ENCODE measurements at places on chromosomes 3 and 15.
A peak's percentile ranks its signal among the peaks of the same experiment; 100 is the strongest.

- no peak for DNase-seq
Observed at GRCh38 chr3:128588147-128588546, 62.5 kb downstream of the RPN1 start.

DNA sequence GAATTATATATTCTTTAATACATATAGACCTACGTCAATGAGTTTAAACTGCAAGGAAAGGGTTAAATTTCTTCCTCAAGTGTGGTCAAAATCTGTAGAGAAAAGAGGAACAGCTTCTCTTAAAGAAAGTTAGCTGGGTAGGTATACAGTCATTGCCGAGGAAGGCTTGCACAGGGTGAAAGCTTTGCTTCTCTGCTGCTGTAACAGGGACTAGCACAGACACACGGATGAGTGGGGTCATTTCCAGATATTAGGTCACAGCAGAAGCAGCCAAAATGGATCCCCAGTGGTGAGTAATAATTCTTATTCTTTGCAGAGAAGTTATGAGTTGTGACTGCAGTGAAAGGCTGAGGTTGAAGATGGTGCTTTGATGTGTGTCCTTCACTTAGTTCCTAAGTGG is at the start of gene CD86:
Gene CD86, plus strand, starts transcription at position 148 of the 400 bp plus-strand sequence. Its CDS starts 128 bp downstream, at position 276.
- no peak for DNase-seq

DNA sequence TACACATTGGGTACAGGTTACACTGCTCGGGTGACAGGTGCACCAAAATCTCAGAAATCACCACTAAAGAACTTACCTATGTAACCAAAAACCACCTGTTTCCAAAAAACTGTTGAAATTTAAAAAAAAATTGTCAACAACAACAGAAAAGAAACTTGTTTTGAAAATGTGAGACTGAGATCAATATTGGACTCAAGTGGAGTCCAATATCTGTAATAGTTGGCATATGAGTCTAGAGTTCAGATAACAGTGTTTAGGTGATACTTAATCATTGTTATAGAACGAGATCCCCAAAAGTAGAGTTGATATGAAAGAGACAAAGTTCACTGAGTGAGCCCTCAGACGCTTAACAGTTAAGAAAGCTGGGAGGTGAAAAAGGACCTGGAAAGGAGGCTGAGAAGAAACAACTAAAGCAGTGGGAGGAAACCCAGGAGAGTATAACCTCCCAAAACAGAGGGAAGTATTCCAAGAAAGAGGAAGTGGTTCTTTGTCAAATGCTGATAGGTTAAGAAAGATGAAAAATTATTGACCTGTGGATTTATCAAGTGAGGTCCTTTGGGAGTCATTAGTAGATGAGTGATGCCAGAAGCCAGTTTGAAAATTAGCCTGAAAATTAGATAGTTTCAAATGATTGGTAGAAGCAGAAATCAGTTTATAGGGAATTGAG is 388.6 kb upstream of the DPH6 start:
- no peak for DNase-seq

DNA sequence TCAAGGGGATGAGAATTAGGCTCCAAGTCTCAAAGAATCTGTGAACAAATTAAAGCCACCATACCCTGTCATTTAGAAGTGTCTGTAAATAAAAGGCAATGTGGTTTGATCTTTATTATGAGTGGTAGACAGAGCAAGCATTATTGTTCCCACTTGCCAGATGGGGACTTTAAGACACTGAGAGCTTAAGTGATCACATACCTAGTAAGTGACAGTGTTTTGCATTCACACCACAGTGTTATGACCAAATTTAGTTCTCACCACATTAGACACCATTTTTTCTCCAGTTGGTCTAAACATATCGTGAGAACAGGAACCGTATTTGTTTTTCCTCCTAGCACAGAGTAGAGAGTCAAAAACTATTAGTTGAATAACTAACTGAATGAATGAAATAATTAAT is 13.2 kb upstream of the ZBED2 start:
- no peak for DNase-seq

DNA sequence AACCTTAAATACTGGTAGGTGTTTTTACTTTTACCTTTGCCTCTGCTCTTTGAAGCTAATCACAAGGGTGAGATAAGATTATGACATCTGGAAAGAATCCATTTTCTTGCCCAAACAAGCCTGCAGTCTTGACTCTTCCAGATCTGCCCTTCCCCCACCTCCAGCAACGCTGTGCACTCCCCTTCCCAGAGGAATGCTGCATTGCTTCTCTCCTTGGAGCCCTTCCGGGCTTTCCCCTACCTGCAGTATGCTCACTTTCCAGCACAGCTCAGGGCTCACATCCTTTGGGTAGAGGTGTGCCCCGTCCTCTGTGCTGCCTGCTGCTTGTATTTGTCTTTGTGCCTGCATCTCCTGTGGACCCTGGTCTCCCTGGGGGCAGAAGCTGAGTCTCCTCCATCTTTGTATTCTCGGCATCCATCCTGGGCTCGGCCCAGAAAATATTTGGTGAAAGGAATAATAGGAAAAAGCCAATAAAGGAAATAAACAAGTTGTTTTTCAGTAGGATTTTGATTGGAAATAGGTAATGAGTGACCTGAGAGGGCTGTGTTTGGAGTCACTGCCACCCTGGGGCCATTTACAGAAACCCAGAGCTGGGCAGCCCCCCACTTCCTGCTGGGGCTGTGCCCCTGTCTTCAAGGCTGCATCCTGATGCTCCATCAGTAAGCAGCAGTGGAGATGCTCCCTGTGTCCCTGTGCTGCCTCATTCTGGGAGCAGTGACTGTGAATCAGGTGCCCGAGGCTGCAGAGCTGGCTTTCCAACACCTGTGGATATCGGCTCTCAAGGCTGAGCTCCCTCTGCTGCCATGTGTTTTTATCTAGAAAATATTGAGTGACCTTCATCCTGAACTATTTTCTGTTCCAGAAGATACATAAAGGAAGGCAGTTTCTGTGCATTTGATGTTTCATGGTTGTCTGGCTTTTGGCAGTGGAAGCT is 117.5 kb downstream of the EEFSEC start:
- no peak for DNase-seq

- no peak for DNase-seq
Observed at GRCh38 chr15:36888011-36888992, 212.0 kb downstream of the MEIS2 start.

DNA sequence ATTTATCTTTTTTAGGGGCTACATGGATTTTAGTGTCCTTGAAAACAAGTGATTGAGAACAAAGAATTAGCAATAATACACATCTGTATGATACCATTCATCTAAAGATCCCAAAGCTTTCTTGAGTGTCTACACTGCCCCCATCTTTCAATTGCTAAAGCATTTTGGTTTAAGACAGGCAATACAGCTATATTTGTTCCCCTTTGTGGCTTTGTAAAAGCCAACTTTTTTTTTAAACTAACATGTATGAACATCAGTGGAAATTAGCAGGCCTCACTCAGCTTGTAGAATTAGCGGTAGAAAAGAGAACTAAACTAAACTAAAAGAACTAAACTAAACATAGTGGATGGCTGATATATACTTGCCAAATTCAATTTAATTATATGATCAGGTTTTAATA is 449.6 kb downstream of the MECOM start:
- DNase-seq: no peak

DNA sequence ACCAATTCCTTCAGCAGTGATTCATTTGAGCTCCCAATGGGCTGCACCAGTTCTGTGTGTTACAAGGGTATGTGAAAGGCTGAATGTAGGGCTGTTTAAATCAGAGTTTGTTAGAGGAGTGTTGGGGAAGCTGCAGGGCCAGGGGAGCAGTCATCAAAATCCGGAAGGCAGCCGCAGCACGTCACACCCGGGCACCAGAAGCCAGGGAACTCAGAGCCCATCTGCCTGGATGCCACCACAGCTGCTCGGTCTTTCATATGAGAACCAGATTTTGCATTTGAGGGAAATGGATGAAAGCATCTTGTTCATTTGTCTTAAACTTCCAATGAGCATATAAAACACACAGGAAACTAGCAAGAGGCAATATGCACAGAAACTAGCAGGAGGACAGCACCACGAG is 24.2 kb upstream of the NEO1 start:
- DNase-seq: no peak

- DNase-seq: no peak
Observed at GRCh38 chr3:158768361-158768787, 33.5 kb upstream of the MFSD1 start.

DNA sequence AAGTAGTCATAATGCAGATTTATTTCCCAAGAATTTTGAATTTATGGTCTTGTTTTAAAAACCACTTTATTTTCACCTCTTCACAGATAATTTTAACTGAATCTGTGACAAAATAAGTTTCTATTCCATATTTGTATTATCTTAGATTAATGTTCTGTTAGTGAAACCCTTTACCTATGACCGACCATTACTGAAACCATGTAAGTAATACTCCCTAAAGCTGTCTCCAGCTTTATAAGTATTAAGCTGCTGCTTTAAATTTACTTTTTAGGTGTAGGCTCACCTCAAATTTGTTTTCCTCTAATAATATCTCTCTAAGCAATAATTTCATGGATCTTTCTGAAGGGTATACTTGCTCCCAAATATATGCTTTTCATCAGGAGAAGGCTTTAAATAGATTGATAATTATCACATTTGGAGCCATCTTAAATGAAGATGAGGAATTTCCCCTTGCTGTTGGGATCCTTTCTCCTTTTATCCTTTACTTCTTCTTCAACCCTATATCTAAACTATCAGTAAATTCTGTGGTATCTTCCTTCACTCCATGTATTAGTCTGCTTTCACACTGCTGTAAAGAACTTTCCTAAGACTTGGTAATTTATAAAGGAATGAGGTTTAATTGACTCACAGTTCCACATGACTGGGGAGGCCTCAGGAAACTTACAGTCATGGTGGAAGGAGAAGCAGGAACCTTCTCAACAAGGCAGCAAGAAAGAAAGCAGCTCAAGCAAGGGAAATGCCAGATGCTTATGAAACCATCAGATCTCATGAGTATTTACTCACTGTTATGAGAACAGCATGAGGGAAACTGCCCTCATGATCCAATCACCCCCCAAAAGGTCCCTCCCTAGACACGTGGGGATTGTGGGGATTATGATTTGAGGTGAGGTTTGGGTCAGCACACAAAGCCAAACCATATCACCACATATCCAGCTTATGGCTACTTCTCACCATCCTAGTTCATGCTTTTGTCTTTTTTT is 92.3 kb upstream of the P2RY1 start:
- DNase-seq: no peak

DNA sequence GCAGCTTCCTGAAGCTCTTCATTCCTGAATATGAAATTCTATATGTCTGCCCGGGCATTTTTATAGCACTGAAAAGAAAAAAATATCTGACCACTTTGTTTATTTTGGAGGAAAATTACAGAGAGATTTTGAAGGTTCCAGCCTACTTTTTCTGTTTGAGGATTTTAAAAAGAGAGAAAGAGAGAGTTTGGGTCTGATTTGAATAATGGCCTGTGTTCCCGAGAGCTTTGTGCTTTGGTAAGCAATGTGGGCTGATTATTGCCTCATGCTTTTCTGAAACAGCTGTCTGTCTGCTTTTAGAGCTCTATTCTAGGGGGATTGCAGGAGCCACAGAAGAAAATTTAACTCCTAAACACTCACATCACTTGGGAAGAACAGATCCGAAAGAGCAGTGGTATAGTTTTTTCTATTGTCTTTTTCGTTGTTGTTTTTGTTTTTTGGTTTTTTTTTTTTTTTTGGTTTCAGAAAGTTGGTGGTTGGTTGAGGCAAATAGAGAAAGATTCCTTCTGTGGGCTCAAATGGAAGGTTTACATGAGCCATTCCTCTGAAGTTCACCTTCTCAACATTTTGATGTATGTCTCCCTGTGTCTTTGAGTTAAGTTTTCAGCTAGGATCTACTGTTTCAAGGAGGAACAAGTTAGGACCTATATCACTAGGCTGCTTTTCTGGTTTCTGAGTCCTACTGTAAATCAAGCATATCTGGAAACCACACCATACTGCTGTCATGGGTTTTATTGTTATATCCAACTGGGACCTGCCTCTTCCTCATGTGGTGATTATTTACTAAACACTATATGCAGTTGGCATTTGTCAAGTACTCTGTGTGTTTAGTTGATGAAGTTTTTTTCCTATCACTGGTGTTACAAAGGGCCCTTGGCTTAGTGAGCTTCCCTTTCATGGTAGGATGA is 178.9 kb downstream of the KCNMB2 start:
- no peak for DNase-seq

- DNase-seq: peak; percentile 62
Observed at GRCh38 chr3:176872771-176873209, 324.5 kb downstream of the TBL1XR1 start.

DNA sequence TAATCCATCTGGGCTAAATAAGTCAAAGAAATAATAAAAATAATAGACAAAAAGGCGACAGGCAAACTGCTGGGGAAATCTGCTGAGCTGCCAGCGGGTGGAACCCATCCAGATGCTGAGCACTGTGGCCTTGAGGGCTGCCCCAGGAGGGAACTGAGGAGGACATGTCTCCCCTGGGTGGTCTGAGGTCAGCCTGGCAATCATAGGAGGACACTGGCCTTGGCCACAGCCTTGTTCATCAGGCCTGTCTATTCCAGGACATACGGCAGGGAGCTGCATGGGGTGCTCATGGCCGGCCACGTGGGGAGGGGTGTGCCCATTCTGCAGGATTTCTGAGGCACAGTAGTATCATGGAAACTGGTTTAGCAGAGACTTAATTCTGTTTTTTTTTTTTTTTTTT is 21.5 kb upstream of the SNRPA1 start:
- no peak for DNase-seq
